Uterine smooth muscle cell (primary cell): ENCODE measurements at places on chromosomes 5 and 9. TPM values are rescaled to one million over a fixed set of nuclear protein-coding genes. Genes with fewer than 3 reads are reported as not detected.

The SPINK7 gene
- not detected in 2 replicates for total RNA-seq

The DDX4 gene
- total RNA-seq = not detected in 2 replicates

The NR6A1 gene
- total RNA-seq = 0.50 and 1.3 TPM in 2 replicates

The TMEM161B gene
- total RNA-seq = 20.6 and 22.6 TPM in 2 replicates

The PCDHGA5 gene
- 0.55 and 0.87 TPM in 2 replicates for total RNA-seq

The PRDM9 gene
- not detected in 2 replicates for total RNA-seq

The ACTBL2 gene
- 0.11 and 0.12 TPM in 2 replicates for total RNA-seq

The PCDHB5 gene
- 0.22 and 0.50 TPM in 2 replicates for total RNA-seq

The IL13 gene
- total RNA-seq = not detected in 2 replicates

The GABRB2 gene
- under 0.01 TPM in 2 replicates for total RNA-seq

The KIF4B gene
- total RNA-seq = under 0.01 and 0.12 TPM in 2 replicates

The SLC9A3 gene
- 0.75 and 1.2 TPM in 2 replicates for total RNA-seq

The PTPA gene
- 121 and 129 TPM in 2 replicates for total RNA-seq

The RFESD gene
- 3.5 and 4.0 TPM in 2 replicates for total RNA-seq

The FBLL1 gene
- 0.33 and 0.75 TPM in 2 replicates for total RNA-seq

The HRH2 gene
- not detected in 2 replicates for total RNA-seq

The BRINP1 gene
- total RNA-seq = 2.3 and 4.0 TPM in 2 replicates

The PDZD2 gene
- 0.25 and 0.44 TPM in 2 replicates for total RNA-seq

The KIF20A gene
- 31.1 and 126 TPM in 2 replicates for total RNA-seq

The LEAP2 gene
- 0.11 and 0.12 TPM in 2 replicates for total RNA-seq
